ENCODE measurements at places on chromosomes 2 and 18.

- no peak for DNase-seq
Measured at GRCh38 chr2:64008434-64009009, 10.7 kb downstream of the VPS54 start.

- no peak for DNase-seq
Measured at GRCh38 chr18:45962461-45962860, 4.7 kb downstream of the EPG5 start.

- no peak for DNase-seq
Measured at GRCh38 chr2:109020217-109020637, 31.2 kb upstream of the EDAR start.

DNA sequence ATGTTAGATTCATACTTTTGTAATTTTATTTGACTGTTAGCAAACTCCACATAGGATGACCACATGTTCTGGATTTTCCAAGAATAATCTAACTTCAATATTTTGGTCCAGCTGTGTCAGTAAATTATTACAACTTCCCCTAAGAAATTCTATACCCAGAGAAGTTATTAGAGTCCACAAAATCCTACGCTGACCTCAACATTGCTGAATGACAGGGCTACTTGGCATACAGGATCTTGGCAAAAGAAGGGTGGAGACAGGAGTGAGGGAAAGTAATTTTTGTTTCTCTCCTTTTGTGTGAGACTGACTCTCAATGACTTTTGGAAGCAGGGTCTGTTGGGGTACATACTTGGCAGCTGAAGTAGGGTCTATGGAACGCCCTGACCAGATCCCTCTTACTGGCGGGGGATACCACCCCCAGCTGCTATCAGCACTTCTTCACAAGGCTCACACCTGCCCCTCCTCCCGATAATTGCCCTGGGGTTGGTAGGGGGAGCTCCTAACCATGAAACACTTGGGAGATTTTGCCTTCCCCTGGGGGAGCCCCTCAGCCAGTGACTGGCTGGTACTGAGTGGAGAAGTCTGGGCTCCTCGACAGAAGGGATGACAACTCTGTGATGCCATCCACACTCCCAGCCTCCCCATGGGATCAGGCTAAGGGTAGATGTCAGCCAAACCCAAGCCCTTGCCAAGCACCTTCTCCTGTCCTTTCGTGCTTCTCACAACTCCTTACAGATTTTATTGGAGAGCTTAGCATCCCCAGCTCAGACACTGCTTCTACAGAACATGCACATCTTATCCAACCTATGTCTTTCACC is 110.6 kb upstream of the FHL2 start:
- DNase-seq, result no peak

GRCh38 chr2:128874608-128875007 is 555.9 kb upstream of the HS6ST1 start:
- no peak for DNase-seq

GRCh38 chr2:235577404-235578330 is 83.8 kb downstream of the AGAP1 start:
- DNase-seq, result no peak

- DNase-seq, result no peak
Measured at GRCh38 chr2:171163261-171163660, 2.6 kb upstream of the TLK1 start.

- no peak for DNase-seq
Measured at GRCh38 chr18:13265911-13266217, 47.3 kb downstream of the LDLRAD4 start.

DNA sequence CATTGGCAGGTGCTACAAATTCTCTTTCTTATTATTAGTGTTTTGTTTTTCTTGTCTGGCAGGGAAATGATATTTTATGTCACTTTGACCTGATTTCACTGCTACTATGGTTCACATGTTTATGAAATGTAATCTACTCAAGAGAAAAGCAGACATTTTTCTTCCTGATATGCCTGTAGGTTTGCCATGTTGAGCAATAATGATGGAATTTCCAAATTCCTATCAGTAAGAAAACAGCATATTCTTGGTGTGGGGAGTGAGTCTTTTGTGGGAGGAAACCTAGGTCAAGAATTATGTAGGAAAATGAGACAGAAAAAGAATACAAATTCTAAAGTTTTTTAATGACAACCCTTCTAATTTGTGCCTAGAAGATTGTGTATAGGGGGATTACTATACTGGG is 356.4 kb downstream of the SLC4A3 start:
- no peak for DNase-seq

GRCh38 chr2:231568785-231569435 is 23.8 kb upstream of the TEX44 start:
- no peak for DNase-seq

DNA sequence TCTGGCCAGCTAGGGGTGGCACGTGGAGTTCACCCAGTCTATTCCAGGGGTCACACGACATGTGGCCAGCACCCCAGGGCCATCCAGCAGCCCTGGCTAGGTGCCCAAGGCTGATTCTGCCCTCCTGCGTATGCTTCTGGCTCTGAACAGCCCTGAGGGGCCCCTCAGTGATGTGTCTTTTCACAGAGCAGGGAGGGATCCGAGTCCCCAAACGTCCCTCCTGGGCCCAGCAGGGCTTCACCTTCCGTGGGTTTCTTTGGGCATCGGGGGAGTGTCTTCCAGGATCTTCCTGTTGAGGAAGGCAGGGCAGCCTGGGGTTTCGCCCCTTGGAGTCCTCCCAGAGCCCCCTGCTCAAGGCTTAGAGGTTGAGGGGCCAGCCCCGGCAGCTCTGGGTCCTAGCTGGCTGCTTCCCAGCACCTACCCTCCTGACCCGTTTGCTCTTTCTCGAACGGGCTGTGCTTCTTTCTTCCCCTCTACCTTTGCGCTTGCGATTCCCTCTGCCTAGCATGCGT is 165.9 kb downstream of the DYSF start:
- DNase-seq, result no peak

DNA sequence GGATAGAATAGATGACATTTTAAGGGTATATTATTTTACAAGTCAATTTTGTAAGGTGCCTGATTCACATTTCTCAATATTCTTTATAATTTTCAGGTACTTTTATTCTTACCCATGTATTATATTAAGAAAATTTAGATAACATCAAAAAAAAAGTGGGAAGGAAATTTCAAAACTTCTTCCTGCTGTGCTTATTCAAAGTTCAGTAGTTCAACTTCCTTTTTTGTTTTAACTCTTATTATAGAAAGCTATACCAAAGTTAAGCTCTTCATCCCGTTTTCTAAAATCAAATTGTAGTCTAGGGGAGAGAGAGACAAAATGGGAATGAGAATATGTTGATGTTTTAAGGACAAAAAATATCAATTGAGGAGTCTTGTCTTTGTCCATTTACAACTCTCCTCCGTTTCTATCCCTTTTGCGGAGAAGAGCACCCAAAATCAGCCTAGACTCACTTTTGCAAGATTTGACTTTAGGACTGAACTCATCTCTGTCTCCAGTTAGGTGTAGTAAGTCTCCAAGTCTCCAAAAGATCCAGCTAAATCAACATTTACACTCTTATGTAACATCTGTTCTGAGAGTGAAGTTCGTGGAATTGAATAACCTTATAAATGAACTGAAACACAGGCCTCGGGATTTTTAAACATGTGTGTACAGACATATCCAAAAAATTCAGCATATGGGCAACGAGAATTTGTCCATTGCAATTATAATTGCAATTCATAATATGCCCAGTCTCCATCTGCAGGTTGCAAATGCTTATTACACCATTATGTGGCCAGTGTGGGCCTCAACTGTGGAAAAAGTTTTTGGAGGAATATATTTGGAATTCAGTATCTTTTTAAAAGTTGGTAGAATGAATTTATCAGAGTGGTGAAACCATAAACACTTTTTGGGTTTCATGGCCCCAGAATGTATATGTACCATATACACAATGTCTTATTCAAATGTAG is 23.9 kb downstream of the FAM124B start:
- no peak for DNase-seq

GRCh38 chr2:85184990-85185389 is 51.8 kb downstream of the TCF7L1 start:
- DNase-seq, result no peak

GRCh38 chr2:88090446-88091283 is 23.0 kb downstream of the SMYD1 start:
- peak; percentile 7 for DNase-seq

Measured in stimulated activated CD8-positive, alpha-beta memory T cell treated with anti-CD3 and anti-CD28 coated beads, Interleukin-2, amount 100 ng/mL, for 48 hours (primary cell).